ENCODE measurements at places on chromosomes 1 and 21. TPM values are rescaled to one million over a fixed set of nuclear protein-coding genes. Genes with fewer than 3 reads are reported as not detected.

DNA sequence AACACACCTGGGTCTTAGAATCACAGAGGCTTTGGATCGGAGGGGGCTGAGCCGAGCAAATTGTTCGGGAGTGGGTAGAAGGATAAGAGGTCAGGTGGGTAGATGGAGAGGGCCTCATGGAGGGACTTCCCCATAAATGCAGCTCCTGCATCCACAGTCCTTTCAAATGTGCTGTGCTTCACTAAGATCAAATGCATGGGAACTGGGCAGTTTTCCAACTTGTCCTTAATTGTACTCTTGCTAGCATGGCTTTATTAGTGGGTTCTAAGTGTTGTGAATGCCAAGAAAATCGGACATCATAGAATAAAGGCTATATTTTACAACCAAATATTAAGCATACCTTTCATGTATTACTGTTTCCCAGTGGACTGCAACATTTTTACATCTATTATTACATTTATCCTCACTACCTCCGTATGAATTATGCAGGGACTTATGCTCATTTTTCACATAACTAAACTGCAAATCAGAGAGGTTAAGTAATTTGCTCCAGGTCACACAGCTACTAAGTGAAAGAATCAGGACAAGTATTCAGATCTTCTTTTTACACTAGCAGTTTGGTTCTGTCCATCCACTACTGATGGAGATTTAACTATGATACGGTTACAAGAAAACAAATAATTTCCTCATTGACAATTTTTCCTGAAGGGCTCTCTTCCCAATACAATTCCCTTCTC lies 174.5 kb upstream of the RUNX1 start:
- H3K4me1 ChIP-seq: peaks cover 35% of the 10 kb centered on the region
- no peak for DNase-seq
- peaks cover 2% of the 10 kb centered on the region for H3K27me3 ChIP-seq
- H3K4me3 ChIP-seq: no peak overlapping the region
- H3K27ac ChIP-seq: no peak overlapping the region

The FBLIM1 gene
- not detected for total RNA-seq

The TMEM269 gene
- 0.48 TPM for total RNA-seq

DNA sequence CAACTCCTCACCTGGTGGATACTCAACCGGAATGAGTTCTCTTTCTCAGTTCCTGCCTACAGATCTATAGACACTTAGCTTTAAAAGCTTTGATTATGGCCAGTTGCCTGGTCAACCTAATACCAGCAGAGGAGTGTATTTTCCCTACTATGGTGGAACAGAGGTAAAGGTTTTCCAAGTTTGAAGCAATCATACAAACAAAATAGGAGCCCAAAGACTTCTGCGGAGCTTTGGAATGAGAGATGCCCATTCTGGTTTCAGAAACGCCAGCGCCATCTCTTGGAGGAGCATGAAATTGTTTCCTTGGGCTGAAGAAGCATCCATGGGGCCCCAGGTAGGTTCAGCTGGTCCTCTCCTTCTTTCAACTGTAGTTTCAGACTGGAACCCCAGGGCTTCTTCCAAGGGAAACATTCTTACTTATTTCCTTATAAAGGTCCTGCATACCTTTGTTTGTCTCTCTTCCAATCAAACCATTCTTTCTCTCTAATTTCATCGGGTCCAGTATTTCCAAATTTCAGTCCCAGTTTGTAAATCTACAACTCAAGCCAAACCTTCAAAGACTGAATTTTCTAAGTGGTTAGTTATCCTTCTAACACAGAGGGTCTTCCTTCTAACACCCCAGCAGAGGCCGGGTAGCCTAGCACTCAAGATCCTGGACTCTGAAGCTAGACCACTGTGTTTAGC lies 95.9 kb downstream of the KCNJ15 start:
- peaks cover 6% of the 10 kb centered on the region for H3K27me3 ChIP-seq
- H3K4me1 ChIP-seq: no peaks in the 10 kb centered on the region
- no peak overlapping the region for H3K27ac ChIP-seq
- no peak for DNase-seq
- no peaks in the 10 kb centered on the region for H3K36me3 ChIP-seq
- H3K4me3 ChIP-seq: no peak overlapping the region

DNA sequence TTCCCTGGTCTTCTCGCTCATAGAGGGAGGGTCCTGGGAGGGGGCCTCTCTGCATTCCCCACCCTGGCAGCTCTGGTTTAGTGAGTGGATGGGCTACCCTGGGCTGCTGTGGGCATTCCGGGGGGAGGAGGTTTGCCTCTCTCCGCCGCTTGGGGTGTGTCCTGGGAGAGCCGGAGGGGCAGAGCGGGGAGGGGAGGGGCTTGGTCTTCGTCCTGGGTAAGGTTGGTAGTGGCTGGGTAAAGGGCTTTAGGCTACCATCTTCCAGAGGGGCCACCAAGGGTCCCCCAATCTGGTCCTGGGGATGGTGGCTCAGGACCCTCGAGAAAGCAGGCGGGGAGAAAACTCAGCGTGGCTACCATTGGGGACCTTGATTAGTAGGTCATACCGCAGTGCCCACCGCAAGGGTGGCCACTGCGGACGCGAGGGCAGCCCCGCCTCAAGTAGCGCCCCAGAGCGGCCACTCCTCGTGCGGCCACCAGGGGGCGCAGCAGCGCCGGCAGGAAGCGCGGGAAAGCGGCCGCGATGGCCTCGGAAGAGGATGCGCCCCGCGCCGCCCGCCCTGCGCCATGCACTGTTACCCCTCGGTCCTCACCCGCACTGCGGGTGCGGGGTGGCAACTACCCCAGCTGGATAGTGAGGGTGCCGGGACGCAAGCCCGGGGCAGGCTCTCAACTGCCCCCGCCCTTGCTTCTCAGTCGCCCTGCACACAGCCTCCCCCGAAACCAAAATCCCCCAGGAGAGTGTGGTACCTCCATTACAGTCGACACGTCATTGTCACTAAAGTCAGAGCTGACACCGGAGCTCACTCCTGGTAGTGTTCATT lies 44.1 kb upstream of the SLC25A33 start:
- DNase-seq: peak; percentile 83
- peak overlapping the region; percentile 71 for H3K4me3 ChIP-seq
- H3K36me3 ChIP-seq: no peaks in the 10 kb centered on the region
- H3K4me1 ChIP-seq: peaks cover 7% of the 10 kb centered on the region
- H3K27ac ChIP-seq: peak overlapping the region; percentile 15

GRCh38 chr1:206891412-206891811 lies 5.8 kb upstream of the IL24 start:
- H3K4me3 ChIP-seq: no peak overlapping the region
- no peaks in the 10 kb centered on the region for H3K27me3 ChIP-seq
- H3K4me1 ChIP-seq: peaks cover 13% of the 10 kb centered on the region
- peaks cover 2% of the 10 kb centered on the region for H3K36me3 ChIP-seq
- no peak for DNase-seq

DNA sequence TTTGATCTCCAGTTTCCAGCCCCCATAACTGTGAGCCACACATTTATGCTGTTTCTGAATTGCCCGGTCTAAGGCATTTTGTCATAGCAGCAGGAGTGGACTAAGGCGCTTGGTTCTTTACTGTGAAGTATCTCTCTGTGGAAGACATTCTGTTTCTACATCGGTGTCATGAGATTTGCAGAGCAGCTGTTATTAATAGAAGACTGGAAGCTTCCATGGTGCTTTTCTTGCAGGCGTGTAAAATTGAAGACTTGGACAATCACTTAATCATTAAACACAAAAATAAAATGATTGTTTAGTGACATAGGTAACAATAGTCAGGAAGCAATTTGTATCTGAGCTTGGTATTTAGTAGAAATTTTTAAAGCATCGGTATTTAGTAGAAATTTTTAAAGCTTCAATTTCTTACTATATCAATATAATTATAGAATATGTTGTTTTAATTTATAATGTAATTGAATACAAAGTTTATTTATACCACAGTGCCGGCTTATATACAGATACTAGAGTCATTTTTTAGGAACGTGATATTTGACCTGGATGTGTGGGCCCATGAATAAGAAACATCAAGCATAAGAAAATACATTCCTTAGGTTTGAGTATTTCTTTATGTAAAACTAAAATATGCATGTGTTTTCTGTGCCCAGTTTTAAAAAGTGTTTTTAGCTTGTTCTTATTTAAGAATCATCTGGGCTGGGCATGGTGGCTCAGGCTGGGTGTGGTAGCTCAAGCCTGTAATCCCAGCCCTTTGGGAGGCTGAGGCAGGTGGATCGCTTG lies 60.6 kb upstream of the COL6A1 start:
- no peaks in the 10 kb centered on the region for H3K4me1 ChIP-seq
- H3K27me3 ChIP-seq: no peaks in the 10 kb centered on the region
- no peaks in the 10 kb centered on the region for H3K36me3 ChIP-seq
- DNase-seq: no peak

The TNFRSF4 gene
- total RNA-seq: 3.1 TPM

DNA sequence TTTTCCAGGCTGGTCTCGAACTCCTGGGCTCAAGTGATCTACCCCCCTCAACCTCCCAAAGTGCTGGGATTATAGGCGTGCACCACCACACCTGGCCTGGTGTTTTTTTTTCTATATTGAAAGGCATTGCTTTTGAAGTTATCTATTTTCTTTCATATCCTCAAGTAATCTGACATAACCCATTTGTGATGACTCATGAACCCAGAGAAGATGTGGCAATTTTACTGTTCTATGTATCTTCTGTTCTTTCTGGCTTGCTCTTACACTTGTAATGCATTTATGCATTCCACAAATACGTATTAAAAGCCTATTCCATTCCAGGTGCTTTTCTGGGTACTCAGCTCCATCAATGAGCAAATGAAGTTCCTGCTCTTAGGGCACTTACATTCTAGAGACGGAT lies 29.9 kb upstream of the ERRFI1 start:
- no peak overlapping the region for H3K4me3 ChIP-seq
- peaks cover 3% of the 10 kb centered on the region for H3K4me1 ChIP-seq
- H3K27ac ChIP-seq: no peak overlapping the region
- peaks cover 18% of the 10 kb centered on the region for H3K27me3 ChIP-seq
- H3K36me3 ChIP-seq: no peaks in the 10 kb centered on the region

The FAM163A gene
- not detected for total RNA-seq

DNA sequence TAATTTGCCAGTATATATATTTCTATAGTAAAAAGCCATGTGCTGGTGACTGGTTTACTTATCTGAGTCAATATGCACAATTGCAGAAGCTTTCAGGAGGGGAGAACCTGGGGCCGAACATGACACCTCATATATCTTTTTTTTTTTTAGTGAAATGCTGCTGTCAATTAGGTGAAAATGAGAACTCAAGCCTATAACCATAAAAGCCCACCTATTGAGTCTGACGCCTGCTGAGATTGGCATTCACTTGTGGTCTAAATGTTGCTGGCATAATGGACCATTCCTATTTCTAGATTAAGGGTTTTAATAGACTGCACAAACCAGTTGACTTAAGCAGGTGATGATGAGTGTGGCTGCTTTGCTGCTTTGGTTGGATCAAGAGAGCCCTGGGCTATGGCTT lies 10.8 kb downstream of the NTMT2 start:
- no peak overlapping the region for H3K4me3 ChIP-seq
- no peak overlapping the region for H3K27ac ChIP-seq
- peaks cover 5% of the 10 kb centered on the region for H3K27me3 ChIP-seq
- DNase-seq: no peak
- H3K4me1 ChIP-seq: no peaks in the 10 kb centered on the region

DNA sequence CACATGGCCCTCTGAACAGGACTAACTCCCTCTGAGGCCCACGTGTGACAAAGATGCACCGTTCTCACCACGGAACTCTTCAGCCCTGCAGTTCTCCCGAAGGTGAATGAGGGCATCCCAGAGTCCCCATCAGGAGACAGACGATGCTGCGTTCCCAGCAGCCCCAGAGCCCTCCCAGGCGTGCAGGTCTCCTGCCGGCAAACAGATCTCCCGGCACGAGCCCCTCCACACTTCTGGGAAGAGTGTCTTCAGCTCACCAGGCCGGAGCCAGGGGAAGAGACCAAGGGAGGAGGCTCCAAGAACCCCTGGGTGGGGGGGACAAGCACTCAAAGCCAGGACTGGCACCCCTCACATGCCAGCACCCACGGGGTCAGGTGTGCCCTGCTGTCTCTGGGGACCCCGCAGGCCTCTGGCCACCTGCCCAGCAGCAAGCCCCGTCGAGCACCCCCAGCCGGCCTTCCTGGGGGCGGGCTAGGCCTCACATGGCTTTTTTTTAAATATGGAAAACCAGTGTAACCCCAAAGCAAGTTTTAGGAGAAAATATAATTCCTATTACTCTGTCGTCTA lies 45.1 kb upstream of the TRAPPC10 start:
- peaks cover 3% of the 10 kb centered on the region for H3K4me1 ChIP-seq
- H3K27ac ChIP-seq: no peak overlapping the region
- DNase-seq: no peak
- H3K4me3 ChIP-seq: no peak overlapping the region

GRCh38 chr1:22203335-22203734 lies 60.4 kb upstream of the WNT4 start:
- H3K27me3 ChIP-seq: peaks cover 38% of the 10 kb centered on the region
- no peak for DNase-seq
- H3K36me3 ChIP-seq: no peaks in the 10 kb centered on the region
- H3K4me3 ChIP-seq: no peak overlapping the region
- no peak overlapping the region for H3K27ac ChIP-seq
- no peaks in the 10 kb centered on the region for H3K4me1 ChIP-seq

The XCL1 gene
- total RNA-seq: 22.8 TPM

DNA sequence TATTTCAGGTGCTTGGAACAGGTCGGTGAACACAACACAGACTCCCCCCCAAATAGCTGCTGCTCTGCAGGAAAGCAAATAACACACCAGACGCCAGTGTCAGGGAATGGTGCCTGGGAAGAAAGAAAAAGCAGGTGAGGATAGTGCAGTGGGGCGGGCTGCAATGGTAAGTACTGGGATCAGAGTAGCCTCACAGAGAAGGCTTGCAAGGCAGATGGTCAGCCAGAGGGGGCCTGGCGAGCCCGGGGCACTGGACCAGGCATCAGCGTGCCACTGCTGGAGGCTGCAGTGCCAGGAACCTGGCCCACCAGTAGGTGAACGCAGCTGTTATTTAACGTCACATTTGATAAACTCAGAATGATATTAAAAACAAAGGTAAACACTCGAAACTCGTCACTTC lies 60.0 kb downstream of the POFUT2 start:
- peaks cover 22% of the 10 kb centered on the region for H3K4me1 ChIP-seq
- no peak for DNase-seq
- no peak overlapping the region for H3K4me3 ChIP-seq
- H3K36me3 ChIP-seq: peaks cover 3% of the 10 kb centered on the region
- peaks cover 6% of the 10 kb centered on the region for H3K27me3 ChIP-seq
- H3K27ac ChIP-seq: no peak overlapping the region

DNA sequence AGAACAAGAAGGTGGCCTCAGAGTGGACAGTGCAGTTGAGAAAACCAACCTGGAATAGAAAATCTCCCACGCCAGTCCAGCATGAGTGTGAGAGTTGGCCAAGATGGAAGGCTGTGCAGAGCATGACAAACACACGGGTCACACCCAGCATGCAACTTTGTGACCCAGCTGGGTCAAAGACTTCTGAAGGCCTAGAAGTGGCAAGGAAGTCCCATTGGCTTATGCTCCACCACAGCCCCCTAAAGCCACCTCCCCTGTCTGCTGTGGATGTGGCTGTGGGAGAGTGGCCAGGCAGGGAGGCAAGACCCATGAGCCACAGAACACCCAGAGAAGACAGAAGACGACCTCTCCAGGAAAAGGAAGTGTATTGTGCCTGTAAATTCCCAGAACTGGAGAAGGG lies 13.6 kb downstream of the BATF3 start:
- DNase-seq: no peak
- H3K4me1 ChIP-seq: peaks cover 50% of the 10 kb centered on the region
- H3K27ac ChIP-seq: peak overlapping the region; percentile 81
- H3K36me3 ChIP-seq: peaks cover 19% of the 10 kb centered on the region
- H3K4me3 ChIP-seq: peak overlapping the region; percentile 31

The OR2T12 gene
- total RNA-seq: not detected

- no peaks in the 10 kb centered on the region for H3K36me3 ChIP-seq
- peak overlapping the region; percentile 30 for H3K4me3 ChIP-seq
- peak; percentile 56 for DNase-seq
Measured at GRCh38 chr1:210292231-210292871, 36.4 kb upstream of the HHAT start.
